ENCODE measurements at places on chromosomes 6 and 20.

DNA sequence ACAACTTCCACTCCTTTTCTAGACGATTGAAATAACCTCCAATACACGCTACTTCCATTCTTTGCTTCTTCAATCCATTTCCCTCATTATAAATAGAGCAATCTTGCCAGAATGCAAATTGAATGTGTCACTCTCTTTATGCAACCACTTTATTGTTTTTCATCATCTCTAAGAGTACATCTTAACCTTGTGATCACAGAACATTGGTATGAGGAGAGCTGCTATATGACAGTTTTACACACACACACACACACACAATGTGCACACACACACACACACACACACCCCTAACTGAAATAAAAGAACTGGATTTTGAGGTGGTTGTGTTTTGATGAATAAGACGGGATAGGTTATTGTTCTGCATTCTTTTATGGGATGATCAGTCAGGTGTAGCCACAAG lies 187.0 kb downstream of the HDGFL1 start:
- DNase-seq: no peak

DNA sequence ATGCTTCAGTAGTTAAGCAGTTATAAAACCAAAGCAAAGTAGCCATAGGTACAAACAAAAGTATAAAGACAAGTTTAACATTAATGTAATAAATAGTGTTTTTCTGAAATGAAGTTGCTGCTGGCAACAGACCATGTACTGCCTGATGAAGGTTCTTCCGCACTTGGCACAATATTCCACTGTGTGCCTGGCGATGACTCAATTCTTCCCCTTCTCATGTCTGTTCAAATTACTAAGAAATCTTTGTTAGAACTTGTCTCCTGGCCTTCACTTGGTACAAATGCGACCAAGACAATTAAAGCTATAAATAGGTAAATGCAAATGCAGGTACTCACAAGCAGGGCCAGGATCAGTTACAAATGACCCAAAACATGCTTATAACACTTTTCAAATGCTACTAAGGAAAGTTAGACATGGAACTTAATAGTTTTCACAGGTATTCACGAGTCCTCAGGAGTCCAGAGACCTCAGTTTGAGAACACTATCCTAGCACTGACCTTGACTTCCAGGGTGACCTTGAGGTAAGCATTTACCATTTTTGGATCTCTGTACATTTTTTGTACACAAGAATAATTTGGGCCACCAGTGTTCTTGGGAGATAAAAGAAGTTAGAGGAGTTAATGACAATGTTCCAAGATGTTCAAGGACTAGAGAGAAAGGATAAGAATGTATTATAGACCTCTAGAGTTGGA lies 8.1 kb upstream of the DDR1 start:
- no peak for DNase-seq

GRCh38 chr6:142659661-142660060 lies 285.3 kb downstream of the HIVEP2 start:
- no peak for DNase-seq

DNA sequence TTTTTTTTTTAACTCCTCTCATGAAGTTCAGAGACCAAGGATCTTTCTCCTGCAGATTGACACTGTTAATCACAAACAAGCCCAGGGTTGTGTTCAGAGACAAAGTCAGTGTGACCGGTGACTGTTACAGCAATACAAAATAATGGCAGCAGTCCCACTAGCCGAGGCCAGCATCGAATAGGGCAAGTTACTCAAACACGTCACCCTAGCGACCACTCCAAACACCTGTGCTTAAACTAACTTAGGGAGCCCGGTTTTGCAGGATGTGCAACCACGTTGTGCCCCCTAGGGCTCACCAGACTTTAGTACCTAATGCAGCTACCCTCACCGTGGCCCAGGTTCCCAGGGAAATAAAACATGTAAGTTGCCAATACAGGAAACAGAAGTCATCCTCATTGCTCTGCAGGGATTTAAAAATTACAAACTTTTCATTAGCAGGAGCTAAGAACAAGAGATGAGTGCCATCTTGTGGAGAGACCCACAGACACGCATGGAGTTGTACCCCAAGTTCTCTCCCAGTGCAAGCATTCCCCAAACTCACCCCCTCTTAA lies 38.1 kb downstream of the FAM50B start:
- no peak for DNase-seq

All from activated naive CD4-positive, alpha-beta T cell (primary cell).